Fibroblast of skin of right biceps (primary cell): ENCODE measurements at places on chromosomes 5 and 9.

DNA sequence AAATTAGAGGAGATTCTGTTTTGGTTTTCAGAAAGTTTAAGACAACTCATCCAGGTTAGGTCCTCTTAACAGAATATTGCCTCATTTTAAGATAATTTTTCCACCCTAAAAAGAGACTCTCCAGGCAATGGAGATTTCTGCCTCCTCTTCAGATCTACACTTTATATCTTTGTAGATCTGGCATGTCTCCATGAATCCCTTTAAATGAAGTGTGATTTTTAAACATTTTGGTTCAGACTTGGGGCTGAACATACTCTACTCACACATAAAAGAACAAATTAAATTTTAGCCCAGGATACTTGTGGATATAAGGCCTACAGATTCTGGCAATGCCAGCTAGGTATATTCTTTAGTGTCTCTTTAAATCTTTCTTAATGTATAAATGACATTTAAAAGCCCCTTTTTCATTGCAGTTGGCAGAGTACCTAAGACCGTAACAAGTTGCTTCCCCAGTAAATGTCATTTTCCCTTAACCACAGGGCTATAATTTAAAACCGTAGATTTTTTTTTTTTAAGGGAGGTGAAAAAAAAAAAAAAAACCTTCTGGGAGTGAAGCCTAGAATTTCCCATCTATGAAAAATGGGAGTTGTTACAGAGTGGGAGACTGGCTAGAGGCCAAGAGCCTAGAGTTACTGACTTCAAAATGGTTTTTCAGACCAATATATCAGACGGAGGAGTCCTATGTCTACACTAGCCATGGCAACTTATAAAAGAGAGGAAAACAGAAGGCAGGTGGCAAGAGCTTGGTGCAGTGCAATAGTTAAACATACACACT lies 207.8 kb upstream of the TARS1 start:
- peak; percentile 49 for DNase-seq

GRCh38 chr5:39020458-39020857 lies 53.7 kb downstream of the RICTOR start:
- DNase-seq: no peak

- DNase-seq: peak; percentile 34
Observed at GRCh38 chr5:129905473-129906176, 1.4 kb downstream of the CHSY3 start.

GRCh38 chr5:81315336-81315735 lies 13.9 kb downstream of the ZCCHC9 start:
- DNase-seq: peak; percentile 79

GRCh38 chr9:120791161-120791560 lies 2.1 kb downstream of the FBXW2 start:
- no peak for DNase-seq

DNA sequence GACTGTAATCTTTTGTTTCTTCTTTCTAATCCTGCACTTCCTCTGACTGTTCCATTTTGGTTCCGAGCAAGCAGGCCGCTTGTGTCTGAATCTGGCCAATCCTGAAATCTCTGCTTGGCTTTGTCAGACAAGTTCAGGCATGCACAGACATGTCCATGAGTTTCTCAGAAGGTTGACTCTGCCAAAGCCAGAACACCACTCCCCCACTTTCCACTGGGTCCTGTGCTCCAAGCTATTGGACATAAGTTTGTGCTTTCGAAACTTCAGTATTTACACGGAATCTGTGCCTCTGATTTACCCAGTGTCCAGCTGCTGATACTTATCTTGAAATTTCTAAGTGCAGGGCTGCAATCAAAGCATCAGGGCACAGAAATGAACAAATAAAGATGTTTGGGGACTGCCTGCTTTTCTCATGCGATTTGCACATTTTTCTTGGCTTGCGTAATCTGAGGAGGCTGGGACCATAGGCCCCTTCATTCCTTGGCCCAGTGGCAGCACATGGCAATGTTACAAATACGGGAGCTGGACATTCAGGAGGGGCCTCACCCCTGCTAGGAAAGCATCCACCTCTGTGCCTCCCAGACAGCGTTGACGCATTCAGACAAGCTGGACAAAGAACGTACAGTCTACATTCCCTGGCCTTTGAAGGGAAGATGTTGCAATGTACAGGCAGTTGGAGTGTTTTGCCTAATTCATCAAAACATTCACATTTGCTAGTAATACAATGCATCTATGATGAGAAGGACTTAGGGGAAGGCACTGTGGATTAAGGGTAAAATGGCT lies 209.2 kb upstream of the PAPPA start:
- peak; percentile 97 for DNase-seq

GRCh38 chr5:91170266-91170665 lies 212.9 kb downstream of the ARRDC3 start:
- DNase-seq: peak; percentile 52

GRCh38 chr9:129198319-129199043 lies 20.4 kb upstream of the IER5L start:
- DNase-seq: peak; percentile 91

DNA sequence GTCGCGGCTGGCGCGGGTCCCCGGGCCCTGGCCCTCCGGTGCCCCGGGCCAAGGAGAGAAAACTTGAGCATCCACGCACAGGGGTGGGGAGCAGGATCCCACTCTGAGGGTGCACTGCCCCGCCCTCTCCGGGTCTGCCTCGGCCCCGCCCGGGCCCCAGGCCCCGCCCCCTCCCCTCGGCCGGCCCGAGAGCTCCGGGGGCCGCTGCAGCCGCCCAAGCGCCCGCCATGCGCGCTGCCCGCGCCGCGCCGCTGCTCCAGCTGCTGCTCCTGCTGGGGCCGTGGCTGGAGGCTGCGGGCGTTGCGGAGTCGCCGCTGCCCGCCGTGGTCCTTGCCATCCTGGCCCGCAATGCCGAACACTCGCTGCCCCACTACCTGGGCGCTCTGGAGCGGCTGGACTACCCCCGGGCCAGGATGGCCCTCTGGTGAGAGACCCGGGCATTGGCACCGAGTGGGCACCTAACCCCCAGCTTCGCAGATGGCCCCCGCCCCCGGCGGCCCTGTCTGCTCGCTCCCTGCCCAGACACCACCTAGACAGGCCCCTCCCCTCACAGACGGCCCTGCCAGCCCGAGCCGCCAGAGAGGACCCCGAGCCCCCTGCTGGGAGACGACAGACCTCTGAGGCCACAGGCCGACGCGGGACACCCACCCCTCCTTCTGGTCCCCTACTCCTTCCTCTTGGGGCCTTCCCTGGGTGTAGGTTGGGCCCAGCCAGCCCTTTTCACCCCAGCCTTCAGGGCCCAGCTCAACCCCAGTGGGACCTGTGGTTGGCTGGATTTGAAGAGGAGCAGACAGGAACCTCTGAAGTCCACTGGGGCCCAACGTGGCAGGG lies at the start of gene CERCAM:
Gene CERCAM, plus strand, starts transcription at position 207 of the 831 bp plus-strand sequence. Its CDS starts 21 bp downstream, at position 228.
- DNase-seq: peak; percentile 62

GRCh38 chr5:114360357-114360756 lies 1.5 kb upstream of the KCNN2 start:
- DNase-seq: no peak

DNA sequence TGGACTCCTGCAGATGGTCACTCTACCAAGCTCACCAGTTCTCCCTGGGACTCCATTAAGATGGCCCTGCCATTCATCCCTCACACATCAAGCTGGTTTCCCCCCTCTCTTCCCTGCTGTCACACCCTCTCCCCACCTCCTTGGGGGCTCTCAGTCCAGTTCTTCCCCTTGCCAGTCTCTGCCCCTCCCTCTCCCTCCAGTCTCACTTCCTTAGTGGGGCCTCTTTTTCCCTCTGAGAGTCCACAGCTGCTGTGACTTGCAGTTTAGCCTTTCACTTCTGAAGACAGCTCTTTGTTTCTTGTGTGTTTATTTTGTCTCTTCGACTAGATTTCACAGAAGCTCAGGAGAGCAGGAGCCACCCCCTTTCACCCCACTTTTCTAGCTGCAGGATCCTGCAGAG lies 10.5 kb downstream of the DOCK2 start:
- no peak for DNase-seq

DNA sequence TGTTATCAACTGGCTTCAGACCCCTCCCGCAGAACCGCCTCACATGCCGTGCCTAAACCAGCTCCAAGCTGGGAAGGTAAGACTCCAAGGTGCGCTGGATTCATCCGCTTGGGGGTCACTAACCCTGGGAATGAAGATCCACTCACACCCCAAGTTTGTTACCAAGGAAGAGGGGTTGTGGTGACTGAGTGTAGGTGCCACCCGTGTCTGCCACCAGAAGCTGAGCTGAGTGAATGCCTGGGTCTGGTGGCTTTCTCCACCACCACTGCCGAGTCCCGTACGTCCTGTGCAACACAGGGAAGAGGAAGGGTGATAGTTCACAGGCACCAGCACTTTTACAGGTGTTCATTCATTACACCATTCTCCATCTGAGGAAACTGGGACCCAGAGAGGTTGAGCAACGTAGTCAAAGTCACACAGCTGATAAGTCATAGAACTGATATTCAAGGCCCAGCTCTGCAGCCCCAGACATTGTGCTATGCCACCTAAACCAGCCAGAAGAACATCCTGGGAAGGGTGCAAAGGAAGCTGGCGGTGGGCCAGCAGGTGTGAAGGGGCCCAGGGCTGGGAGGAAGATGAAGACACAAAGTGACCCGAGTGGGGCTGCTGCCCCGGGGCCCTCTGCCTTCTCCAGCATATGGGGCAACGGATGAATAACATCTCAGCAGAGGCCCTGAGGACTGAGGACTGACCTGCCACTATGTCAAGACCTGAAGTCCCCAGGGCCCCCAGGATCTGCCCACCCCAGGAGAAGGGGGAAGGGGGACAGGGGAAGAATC lies 70.9 kb upstream of the PPP1R26 start:
- no peak for DNase-seq

DNA sequence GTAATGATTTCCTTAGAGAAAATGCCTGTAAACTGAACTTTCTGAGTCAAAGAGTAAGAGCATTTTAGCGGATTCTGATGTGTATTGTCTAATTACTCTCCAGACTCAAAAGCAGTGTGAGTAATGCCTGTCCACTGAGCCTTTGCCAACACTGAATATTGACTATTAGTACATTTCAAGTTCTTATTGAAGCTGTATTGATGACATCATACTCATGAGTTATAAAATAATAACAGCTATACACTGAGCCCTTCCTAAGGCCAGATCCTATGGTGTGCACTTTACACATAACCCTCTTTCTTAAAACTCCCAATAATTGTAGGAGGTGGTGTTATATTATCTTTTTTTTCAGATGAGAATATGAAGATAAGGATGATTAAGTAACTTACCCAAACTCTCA lies 152.8 kb upstream of the TRPC7 start:
- no peak for DNase-seq

DNA sequence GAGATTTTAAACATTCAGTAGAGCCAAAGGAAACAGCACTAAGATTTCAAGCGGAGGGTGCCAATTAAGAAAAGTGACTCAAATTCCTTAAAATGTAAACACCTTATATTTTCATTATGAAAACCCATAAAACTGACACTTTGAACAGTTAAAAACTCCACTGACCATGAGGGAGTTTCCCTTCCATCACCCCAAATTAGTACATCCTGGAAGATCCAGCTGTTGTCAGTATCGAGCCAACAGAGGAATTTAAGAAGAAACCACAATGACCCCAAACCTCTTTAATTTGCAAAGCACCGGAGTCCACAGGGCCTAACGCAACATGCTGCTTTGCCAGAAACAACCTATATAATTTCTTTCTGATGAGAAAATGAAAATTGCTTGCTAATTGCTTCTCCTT lies 41.3 kb downstream of the ROR2 start:
- DNase-seq: peak; percentile 47

GRCh38 chr5:148927307-148927946 lies 101.0 kb downstream of the ADRB2 start:
- no peak for DNase-seq

GRCh38 chr5:173825215-173825865 lies 62.8 kb upstream of the CPEB4 start:
- DNase-seq: peak; percentile 7

GRCh38 chr9:17472126-17472525 lies 106.7 kb upstream of the SH3GL2 start:
- DNase-seq: peak; percentile 19

- no peak for DNase-seq
Observed at GRCh38 chr9:114925039-114925438, 5.4 kb downstream of the TNFSF8 start.

DNA sequence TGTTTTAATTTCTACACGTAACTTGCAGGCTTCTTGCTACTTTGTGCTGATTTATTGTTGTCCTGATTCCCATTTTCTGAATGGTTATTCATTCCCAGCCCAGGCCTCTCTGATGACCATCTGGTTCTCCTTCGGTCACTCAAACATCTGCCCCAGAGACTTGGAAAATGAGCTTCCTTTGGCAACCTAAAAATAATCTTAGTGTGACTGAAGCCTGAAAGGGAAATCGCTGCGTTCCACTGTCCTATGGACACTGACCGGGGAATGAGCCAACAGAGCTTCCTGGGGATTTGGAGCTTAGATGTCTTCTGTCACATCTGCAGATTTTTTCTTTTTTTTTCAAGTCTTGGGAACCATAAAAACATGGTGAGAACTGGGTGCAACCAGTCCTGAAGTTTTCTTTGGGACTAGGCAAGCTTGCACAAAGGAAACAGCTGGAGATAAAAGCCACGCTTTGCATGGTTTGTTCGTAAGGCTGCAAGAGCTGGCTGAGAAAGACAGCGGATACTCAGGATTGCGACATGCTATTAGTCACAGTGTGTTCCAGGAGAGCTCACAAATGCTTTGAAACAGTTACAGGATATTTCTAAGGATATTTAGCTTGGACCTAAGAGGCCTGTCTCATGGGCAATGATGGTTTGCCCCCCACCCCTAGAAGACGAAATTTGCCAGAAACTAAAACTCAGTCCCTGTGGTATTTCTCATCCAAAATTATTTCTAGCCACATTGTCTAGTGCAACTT lies 146.2 kb downstream of the GOLPH3 start:
- peak; percentile 97 for DNase-seq

GRCh38 chr9:108724652-108725051 lies 131.1 kb downstream of the ACTL7B start:
- DNase-seq: peak; percentile 90

GRCh38 chr5:150021491-150022157 lies 21.1 kb downstream of the HMGXB3 start:
- peak; percentile 44 for DNase-seq

DNA sequence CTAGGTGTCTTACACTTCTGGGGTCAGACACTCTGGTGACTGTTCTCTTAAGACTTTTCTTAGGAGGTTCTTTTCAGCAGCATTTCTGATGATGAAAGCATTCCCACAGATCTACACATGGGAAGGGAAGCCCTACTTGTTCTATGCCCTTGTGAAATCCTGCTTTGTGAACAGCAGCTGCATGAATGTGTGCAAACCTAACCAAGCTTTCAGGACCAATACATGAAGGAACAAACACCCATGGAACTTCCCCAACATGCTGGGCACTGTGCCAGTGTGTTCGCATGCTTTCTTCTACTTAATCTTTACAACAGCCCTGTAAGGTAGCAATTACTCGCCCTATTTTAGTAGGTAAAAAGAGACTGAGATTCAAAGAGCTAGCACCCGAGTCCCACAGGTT lies 439.9 kb upstream of the KLF4 start:
- peak; percentile 57 for DNase-seq

DNA sequence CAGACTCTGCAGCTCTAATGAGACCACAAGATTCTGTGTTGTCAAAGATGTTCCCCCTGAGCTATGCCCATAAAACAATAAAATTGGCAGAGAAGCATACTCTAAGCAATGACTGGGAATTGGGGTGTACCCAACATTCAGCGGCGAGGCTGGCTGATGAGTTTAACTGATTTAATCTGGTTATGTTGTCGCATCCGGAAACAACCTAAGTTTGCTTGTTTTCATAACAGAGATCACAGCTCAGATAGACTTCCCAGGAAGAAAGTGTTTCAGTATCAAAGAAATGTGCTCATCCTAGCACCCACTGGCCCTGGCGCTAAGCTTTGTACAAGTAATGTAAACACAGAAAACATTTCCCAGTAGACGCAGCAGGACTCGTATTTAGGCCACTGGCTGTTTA lies 7.4 kb downstream of the SEMA5A start:
- no peak for DNase-seq

- DNase-seq: no peak
Observed at GRCh38 chr5:115457571-115457970, 87.0 kb downstream of the FEM1C start.
